ENCODE measurements at places on chromosomes 1 and 21. TPM values are rescaled to one million over a fixed set of nuclear protein-coding genes. Genes with fewer than 3 reads are reported as not detected.

RGS8 gene
- total RNA-seq: under 0.01 TPM

MAP3K7CL gene
- 3.9 TPM for total RNA-seq

BACH1 gene
- 56.3 TPM for total RNA-seq

KCNN3 gene
- 1.3 TPM for total RNA-seq

PDC gene
- total RNA-seq: not detected

GLRX2 gene
- 5.0 TPM for total RNA-seq

SYCP1 gene
- not detected for total RNA-seq

PPIAL4G gene
- not detected for total RNA-seq

SNIP1 gene
- total RNA-seq: 13.8 TPM

KIF21B gene
- 2.9 TPM for total RNA-seq

FAM167B gene
- 0.17 TPM for total RNA-seq

HSD11B1 gene
- total RNA-seq: not detected

CFHR2 gene
- total RNA-seq: not detected

ADAMTS4 gene
- total RNA-seq: 10.0 TPM

DR1 gene
- 26.5 TPM for total RNA-seq

B3GALT5 gene
- not detected for total RNA-seq

SPAG17 gene
- not detected for total RNA-seq

LCE1E gene
- total RNA-seq: not detected
